Cardiac septum (tissue), 1 donor: ENCODE measurements at places on chromosomes 7 and 10. TPM values are rescaled to one million over a fixed set of nuclear protein-coding genes. Genes with fewer than 3 reads are reported as not detected.

Gene OR6B1
- not detected for total RNA-seq

DNA sequence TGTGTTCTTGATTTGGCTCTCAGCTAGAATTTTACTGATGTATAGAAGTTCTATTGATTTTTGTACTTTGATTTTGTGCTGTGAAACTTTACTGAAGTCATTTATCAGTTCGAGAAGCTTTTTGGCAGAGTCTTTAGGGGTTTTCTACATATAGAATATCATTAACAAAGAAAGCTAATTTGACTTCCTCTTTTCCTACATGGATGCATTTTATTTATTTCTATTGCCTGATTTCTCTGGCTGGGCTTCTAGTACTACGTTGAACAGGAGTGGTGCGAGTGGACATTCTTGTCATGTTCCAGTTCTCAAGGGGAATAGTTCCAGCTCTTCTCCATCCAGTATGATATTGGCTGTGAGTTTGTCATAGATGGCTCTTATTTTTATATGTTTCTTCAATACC lies 65.4 kb downstream of the RNF133 start:
- no peak for DNase-seq

- DNase-seq: peak; percentile 63
These were observed 130.4 kb downstream of the SMURF1 start for GRCh38 chr7:99013266-99014112.

Gene ODAD2
- 0.83 TPM for total RNA-seq

Gene ANKRD7
- total RNA-seq: 0.62 TPM

GRCh38 chr7:130096243-130096827 lies 26.0 kb downstream of the KLHDC10 start:
- DNase-seq: no peak

Gene NRP1
- total RNA-seq: 138 TPM

- no peak for DNase-seq
These were observed 81.5 kb downstream of the RTKN2 start for GRCh38 chr10:62186999-62187675.

Gene NPC1L1
- 0.19 TPM for total RNA-seq

GRCh38 chr10:67306588-67307205 lies 380.9 kb downstream of the LRRTM3 start:
- DNase-seq: no peak

Gene CH25H
- total RNA-seq: 1.00 TPM

- no peak for DNase-seq
These were observed 441.4 kb downstream of the CALN1 start for GRCh38 chr7:71970725-71971124.
